ENCODE measurements at places on chromosomes 1 and 21.

GRCh38 chr1:243493156-243494129, 237.6 kb downstream of the SDCCAG8 start:
- DNase-seq, result no peak

DNA sequence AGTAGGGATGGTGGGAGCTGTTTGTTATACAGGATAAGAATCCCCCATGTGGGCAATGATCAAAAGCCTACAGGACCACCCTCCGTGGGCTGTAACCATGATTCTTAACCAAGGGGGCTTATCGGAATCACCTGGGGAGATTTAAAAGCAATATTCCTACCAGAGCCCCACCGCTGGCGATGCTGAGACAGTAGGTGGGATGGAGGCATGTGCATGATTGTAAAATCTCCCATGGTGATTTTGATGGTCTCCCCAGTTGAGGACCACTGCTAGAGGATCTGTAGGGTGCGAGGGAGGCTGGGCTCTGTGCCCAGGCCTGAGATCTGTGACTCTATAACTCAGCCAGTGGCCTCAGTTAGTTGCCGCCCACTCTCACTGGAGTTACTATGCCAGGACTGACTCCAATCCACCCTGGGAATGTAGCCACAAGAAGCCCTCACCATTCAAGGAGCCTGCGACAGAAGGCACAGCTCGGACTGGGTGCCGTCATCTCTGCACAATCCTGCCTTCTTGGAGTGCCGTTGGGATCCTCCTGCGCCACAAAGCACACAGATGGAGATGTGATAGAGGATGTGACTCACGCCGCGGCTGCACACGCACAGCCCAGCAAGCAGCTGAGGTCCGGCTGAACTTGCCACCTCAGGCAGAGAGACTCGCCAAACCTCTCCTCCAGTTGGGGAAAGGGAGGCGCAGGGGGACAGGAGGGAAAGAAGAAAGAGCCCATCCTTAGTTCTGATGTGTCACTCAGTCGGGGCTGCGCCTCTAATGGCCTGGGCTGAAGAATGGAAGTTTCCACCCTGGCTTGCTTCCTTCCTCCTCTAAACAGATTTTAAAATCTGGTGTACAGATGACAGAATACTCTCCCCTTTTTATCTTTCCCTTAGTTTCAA, 26.5 kb downstream of the AKNAD1 start:
- peak; percentile 98 for DNase-seq

DNA sequence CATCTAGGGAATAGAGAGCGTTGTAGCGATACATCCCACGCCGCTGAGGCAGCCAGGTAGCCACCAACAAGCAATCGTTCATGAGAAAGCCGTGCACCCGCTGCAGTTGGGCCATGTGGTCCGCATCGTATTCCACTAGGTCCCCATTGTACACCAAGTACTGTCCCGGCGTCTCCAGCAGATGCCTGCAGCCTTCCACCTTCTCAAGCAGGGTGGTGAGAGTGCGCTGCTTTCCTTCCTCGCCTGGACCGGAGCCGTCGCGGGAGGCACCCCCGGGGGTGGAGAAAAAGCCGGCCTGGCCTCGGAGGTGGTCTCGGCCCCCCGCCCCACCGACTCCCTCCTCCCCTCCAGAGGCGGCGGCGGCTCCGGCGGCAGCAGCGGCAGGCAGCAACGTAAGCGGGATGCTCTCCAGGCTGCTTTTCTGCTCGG, 595 bp downstream of the EXOC8 start:
- DNase-seq, result no peak

DNA sequence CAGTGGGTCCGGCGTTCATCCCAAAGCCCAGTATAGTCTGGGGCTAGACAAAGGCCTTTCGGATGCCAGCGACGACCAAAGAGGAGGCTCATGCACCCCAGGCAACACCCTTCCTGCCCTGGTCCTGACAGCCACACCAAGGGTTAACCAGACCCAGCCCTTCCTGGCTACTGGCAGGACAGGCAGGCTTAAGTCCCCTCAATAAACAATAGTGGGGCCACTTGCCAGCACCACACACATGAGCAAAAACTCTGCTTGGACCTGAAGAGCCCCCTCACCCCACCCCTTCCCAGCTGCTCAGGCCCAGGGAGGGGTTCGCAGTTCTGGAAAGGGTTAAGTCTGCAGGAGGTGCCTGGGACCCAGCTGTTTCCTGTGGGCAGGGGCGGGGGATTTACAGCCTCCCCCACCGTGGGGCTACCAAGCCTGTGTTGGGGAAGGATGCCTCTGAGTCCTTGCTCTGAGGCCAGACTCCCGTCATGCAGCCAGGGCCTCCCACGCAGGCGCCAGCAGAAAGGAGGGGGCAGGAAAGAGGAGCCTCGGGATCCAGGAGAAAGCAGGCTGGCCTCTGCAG, 18.2 kb downstream of the PHLDA3 start:
- DNase-seq, result peak; percentile 71

- DNase-seq, result no peak
These were observed 838.8 kb upstream of the ADAMTS5 start for GRCh38 chr21:27805696-27806095.

- DNase-seq, result no peak
These were observed 120.6 kb upstream of the KCND3 start for GRCh38 chr1:112110031-112110430.

DNA sequence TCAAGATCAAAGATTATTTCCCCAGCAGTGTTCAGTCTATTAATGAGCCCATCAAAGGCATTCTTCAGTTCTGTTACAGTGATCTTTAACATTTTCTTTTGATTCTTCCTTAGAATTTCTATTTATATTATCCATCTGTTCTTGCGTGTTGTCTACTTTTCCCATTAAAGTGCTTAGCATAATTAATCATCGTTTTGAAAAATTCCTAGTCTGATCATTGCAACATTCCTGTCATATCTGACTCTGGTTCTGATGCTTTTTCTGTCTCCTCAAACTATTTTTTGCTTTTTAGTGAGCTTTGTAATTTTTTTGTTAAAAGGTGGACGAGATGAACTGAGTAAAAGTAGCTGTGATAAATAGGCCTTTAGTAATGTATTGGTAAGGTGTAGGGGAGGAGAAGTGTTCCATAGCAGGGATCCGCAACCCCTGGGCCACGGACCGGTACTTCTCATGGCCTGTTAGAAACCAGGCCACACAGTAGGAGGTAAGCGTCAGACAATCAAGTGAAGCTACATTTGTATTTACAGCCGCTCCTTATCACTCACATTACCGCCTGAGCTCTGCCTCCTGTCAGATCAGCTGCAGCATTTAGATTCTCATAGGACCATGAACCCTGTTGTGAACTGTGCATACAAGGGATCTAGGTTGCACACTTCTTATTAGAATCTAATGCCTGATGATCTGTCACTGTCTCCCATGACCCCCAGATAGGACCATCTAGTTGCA, 163.3 kb downstream of the PIK3R3 start:
- no peak for DNase-seq

- no peak for DNase-seq
These were observed 208.8 kb upstream of the ADGRL4 start for GRCh38 chr1:79215311-79215710.

DNA sequence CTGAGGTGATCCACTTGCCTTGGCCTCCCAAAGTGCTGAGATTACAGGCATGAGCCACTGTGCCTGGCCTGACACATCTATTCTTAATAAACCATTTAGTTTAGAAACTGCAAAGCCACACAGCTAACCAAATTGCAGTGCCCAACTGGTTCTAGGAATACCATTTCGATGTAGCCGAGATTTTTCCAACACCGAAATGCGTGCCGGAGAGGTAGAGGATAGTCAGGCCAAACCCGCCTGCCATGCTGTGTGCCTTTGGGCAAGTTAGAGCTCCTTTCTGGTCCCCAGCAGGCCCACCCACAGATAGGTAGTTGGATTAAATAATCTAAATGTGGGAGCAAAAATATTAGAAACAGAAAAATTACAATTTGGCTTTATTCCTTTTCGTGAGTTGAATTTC, 254.4 kb downstream of the FOXD2 start:
- DNase-seq, result no peak

DNA sequence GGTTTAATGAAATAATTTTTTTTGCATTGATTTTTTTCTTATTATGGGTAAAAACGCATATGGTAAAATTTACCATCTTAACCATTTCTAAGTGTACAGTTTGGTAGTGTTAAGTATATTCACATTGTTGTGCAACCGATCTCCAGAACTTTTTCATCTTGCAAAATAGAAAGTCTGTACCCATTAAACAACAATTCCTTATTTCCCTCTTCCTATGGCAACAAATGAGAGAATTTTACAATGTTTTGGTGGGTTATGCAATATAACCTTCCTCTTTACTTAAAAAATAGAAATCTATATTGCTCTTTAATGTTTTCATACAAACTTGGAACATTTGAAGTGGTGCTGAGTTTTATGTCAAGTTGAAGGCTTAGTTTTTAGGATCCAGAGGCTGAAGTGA, 26.6 kb downstream of the MAP3K7CL start:
- no peak for DNase-seq

DNA sequence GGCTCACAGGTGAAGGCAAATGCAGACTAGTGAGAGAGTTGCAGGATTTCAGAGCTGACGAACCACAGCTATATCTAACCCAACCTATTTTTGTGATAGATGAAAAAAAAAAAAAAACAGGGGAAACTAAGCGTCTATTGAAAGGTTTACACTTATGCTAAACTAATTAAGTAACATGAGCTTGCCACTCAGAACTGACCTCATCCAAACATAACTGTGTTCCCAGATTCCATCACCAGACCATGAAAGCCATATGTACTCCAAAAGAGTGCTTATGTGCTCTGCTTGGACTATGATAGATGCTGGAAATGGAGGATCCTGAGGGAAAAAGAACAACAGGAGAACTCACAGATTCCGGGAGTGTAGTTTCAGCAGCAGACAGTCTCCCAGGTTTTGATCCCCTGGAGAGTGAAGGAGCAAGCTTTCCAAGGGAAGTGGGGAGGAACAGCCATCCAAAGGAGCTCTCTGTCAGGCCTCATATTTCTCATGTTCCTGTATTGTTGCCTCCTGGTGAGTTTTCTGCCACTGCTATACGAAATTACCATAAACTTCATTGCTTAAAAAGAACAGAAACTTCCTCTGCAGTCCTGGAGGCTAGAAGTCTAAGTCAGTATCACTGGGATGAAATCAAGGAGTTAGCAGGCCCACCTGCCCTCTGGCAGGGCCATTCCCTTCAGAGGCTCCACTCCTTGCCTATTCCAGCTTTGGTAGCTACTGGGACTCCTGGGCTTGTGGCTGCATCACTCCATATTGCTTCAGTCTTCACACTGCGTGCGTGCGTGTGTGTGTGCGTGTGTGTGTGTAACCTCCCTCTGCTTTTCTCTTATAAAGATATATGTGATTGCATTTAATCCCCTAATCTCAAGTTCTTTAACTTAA, 38.1 kb downstream of the NIBAN1 start:
- DNase-seq, result no peak

GRCh38 chr1:150094734-150095265, 27.2 kb downstream of the VPS45 start:
- DNase-seq, result no peak

- peak; percentile 93 for DNase-seq
These were observed 5.1 kb upstream of the S100A10 start for GRCh38 chr1:151998611-151999362.

DNA sequence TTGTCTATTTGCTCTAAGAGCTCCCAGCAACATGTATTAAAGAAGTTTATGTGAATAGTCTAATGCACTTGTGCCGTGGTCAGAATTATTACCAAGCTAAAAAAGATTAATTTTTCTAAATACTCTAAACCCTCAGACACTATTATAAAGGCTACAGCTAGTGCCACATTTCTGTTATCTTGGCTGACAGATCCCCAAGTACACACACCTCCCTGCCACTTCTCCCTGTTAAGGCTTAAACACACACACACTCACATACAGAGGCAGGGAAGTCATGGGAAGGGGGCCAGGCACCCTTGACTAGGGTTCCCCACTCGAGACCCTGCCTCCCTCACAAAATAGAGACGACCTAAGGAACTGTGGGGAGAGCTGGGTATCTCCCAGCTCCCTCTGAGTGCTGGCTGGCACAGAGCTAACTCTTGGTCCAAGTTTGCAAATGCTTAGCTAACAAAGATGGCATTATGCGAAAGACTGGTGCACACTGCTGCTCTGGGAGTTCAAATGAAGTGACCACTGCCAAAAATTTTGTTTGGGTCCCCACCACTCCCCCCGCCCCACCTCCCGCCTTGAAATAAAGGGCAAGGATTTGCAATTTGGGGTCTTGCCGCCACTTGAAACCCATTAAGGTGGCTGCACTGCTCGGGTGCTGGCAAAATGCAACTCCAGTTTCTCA, 9.8 kb downstream of the SSBP3 start:
- no peak for DNase-seq

GRCh38 chr1:165290148-165290547, 66.4 kb downstream of the LMX1A start:
- no peak for DNase-seq

DNA sequence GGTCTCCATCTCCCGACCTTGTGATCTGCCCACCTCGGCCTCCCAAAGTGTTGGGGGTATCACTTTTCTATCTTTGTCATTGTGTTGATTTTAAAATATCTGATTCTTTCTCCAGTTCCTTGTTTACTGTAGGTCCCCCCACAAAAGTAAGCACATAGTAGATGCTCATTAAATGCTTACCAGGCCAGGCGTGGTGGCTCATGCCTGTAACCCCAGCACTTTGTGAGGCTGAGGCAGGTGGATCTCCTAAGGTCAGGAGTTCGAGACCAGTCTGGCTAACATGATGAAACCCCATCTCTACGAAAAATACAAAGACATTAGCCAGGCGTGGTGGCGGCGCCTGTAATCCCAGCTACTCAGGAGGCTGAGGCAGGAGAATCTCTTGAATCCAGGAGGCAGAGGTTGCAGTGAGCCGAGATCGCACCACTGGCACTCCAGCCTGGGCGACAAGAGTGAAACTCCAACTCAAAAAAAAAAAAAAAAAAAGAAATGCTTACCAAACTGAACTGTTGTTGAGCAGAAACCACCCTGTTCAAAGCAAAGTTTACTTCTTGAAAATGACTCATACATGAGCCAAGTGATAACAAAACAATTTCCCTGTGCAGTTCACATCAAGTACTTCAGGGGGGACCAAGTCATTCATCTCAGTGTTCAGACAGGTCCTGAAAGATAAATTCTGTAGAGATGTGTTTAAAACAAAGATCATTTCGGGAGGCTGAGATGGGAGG, 24.3 kb upstream of the NID1 start:
- DNase-seq, result no peak

GRCh38 chr1:54360165-54361005, 45.8 kb downstream of the SSBP3 start:
- no peak for DNase-seq

DNA sequence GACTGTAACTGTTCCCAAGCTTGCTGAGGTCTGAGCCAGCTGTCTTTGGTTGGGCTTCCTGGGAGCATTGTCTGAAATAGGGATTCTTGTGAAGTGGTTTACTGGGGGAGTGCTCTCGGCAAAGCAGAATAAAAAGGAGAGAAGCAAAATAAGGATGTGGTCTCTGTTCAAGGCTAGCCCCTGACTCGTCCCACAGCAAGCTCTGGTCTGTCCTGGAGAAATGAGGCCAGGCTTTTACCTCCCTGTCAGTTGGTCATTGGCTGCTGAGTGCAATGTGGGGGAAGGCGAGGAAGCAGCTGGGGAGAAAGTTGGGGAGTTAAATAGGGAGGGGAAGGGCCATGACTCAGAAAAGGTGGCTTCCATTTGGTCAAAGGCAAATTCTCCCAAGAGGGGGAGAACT, 303.9 kb upstream of the DUSP10 start:
- no peak for DNase-seq

GRCh38 chr21:17981060-17981740, 162.0 kb upstream of the C21orf91 start:
- DNase-seq, result no peak
